Choroid plexus epithelial cell (primary cell): ENCODE measurements at places on chromosomes 2 and 18.

- no peak for DNase-seq
Measured at GRCh38 chr18:56128153-56128791, 510.1 kb downstream of the TXNL1 start.

GRCh38 chr2:72981536-72981935, 64.2 kb downstream of the EMX1 start:
- no peak for DNase-seq

DNA sequence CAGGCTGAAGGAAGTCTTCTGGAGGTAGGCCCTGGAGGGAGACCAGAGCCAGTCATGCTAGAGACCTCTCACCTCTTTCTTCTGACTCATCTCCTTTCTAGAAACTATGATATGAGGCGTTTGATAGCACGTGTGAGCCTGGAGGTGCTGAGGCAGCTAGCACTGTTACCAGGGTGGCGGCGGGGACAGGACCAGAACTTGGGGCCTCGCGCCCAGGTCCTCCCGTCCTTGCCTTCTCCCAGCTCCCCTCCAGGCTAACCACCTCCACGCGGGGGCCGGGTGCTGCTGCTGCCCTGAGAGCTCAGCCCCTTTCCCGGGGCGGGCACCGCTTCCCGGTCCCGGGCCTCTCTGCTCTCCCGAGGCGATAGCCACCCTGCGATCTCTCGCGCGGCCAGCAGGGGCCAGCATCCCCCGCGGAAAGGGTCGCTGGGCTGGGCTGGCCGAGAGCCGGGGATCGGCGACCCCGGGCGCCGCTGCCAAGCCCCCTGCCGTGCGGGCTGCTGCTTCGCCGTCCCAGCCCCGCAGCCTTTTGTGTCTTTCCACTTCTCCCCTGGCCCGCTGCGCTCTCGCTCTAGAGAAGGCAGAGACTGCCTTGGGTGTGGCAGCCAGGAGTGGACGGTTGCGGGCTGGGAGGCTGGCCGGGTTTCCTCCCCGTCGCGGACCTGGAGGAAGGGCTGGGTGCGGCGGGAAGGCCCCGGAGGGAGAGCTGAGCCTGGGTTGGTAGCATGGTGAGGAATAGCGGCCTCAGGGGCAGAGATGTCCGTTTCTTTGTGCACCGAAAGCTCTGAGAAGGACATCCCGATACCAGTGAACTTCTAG, 49.1 kb downstream of the TMEM17 start:
- peak; percentile 75 for DNase-seq

GRCh38 chr2:19059076-19059475, 299.3 kb downstream of the OSR1 start:
- no peak for DNase-seq

GRCh38 chr2:136211701-136212100, 93.8 kb upstream of the CXCR4 start:
- DNase-seq, result no peak

DNA sequence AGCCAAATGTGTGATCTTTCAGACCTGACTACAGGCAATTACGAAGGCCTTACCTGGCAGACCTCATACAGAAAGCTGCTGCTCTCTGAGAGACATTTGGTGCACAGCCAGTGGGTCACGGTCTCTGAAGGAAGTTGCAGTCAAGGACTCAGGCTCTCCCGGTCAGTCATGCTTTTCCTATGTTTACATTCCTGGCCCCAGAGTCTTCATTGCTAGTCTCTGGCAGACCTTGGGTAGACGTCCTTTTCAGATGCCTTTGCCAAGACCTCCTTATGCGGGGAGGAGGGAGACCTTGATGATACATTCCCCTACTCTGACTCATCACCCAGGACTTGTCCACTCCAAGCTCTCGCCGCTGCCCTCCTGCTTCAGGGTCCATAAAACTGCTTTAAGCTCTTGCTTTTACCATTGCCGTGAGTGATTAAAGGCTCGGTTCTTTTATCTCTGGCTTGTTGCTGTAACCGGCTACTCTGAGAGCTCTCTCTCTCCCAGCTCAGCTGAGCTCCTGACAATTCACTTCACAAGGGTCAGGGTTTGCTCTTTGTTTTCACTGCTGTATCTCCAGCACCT, 62.0 kb upstream of the SLC35F5 start:
- DNase-seq, result peak; percentile 99

DNA sequence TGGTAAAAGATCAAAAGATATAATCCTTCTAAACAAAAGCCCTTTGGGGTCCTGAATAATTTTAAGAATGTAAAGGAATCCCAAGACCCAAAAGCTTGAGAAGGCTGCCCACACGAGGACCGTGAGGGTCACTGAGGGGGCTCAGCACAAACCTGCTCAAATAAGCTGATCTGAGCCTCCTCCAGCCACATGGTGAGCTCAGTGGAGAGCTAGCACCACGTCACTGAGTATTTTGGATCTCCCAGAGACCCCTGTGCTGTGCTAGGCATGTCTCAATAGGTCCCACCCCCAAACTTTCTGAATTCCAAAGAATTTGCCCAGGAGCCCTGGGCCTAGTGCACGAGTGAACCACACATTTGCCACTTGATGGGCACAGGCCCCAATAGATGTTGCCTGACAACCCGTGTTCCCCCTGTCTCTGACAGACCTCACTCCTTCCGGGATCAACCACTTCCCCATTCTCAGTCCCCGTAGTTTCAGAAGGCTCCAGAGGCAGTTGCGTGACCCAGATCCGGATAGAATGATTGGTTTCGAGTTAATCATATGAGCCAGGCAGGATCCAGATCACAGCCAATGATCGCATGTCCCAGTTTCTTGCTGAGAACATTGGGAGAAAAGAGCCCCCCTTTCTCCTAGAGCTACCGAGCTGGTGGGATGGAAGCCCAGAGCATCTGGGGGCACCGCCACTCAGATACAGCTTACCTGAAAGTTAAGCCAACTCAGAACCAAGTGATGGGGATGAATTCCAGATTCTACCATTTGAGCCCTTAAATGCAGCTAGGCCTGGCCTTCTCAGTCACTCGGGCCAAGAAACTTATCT, 203.8 kb downstream of the TNS1 start:
- DNase-seq, result no peak

DNA sequence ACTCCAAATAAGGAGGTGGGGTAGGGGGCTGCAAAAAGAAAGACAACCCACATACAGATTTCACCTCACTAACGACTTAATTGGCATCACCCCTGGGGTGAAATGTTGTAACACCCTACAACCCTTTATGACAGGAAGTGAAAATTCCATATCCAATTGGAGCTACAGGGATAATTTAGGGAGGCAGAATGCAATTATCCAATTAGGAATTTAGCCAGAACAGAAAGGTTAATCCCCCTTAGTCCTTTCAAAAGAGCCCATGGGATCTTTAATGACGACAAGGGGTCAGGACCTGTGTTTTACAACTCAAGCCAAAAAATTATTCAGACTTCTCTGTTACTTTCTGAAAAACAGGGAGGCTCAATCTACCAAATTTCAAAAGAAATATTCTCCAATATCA, 1027.1 kb downstream of the TMEM182 start:
- no peak for DNase-seq

DNA sequence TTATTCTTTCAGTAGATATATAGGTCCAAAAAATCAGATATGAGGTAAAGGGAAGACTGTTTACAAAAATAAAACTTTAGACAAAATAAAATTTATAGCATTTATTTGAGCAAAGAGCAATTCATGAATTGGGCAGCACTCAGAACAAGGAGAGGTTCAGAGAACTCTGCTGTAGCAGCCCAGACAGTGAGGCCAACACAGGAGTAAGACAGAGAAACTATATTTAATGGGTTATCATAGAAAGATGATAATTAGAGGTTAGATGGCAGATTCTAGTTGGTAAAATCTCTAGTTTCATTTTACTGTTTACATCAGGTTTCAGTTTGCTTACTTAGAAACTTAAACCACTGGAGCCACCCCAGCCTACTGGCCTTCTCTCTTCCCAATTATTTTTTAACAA, 30.1 kb upstream of the SP140L start:
- DNase-seq, result no peak

DNA sequence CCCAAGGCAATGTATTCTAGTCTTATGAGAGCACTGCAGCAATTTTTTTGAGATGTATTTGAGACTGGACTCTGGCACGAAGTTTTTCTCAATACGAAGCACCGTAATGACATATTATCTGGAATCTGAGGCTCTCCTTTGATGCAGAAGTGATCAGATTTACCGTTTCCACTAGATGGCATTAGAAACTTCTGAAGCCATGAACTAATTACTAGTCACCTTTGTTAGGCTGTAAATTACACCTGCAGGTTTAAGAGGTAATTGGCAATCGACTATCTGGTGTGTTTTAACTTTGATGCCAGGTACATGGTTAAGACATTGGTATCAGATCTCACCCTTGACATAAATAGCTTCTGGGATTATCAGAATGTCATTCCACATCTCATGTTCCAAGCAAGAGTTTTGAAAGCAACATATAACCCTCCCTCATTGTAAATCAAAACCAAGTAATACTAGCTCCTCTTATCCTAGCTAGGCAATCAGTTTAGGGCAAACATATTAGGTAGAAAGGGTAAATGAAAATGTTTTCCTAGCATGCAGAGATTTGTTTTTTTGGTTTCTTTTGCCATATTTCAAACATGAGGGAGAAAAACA, 254.6 kb upstream of the SPRED2 start:
- DNase-seq, result no peak

GRCh38 chr2:232245111-232245510, 133.4 kb upstream of the ALPP start:
- peak; percentile 26 for DNase-seq

DNA sequence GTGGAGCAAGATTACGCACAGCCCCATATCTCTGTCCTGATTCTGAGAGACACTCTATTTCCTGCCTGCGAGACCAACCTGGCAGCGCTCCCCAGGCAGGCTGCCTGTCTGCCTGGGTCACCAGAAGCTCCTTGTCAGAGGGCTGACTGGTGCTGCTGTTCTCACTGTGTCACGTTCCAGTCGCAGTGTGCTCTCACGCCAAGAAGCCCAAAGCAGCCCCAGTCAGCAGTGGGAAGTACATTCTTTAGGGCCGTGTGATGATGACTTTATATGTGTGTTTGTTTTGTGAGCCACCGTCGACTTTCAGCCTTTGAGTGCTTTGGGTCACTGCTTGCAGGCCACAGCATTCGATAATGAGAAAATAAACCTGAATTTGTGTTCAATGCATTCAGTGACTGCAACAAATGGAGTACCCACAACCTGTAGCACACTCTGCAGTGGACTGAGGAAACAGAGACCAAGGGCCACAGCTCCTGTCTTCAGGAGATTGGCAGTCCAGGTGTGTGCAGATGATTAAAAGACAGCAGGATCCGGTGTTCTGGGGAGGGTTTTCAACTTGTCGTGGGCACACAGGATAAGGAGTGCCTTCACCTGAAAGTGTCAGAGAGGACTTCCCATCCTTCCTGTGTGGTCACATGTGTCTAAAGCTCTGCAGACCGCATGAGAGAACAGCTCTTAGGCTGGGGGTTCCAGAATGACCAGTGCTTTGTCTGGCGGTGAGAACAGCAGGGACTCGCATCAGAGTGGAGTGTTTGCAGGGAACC, 4.8 kb downstream of the TNFRSF11A start:
- DNase-seq, result peak; percentile 47
